ENCODE measurements at places on chromosomes 2 and 18.

- no peak for DNase-seq
Observed at GRCh38 chr18:35605686-35606417, 24.3 kb downstream of the GALNT1 start.

- no peak for DNase-seq
Observed at GRCh38 chr2:225479386-225479785, 79.9 kb downstream of the NYAP2 start.

GRCh38 chr18:42028247-42028832 lies 73.3 kb downstream of the PIK3C3 start:
- peak; percentile 4 for DNase-seq

DNA sequence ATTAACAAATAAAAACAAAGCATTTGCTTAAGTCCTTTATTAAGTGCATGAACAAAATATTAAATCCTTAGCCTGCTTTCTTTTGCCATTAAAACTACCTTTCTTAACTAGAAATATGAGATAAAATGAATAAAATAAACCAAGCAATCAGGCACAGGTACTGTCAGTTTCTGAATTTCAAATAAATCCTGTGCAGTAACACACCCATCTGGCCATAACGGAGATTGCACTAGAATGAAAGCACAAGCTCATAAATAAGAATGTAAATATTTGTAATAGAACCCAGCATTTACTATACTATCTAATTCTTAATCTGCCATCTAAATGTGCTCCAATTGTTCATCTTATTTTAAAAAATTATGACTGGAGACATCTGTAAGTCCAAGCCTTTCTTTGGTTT lies 31.9 kb downstream of the PRKRA start:
- no peak for DNase-seq

- no peak for DNase-seq
Observed at GRCh38 chr2:211014376-211014775, 458.0 kb downstream of the CPS1 start.

GRCh38 chr2:168712053-168712452 lies 90.4 kb upstream of the NOSTRIN start:
- DNase-seq: no peak

GRCh38 chr2:232417489-232417888 lies 10.8 kb downstream of the ALPG start:
- no peak for DNase-seq

GRCh38 chr18:72895548-72895947 lies 27.8 kb upstream of the NETO1 start:
- DNase-seq: no peak

DNA sequence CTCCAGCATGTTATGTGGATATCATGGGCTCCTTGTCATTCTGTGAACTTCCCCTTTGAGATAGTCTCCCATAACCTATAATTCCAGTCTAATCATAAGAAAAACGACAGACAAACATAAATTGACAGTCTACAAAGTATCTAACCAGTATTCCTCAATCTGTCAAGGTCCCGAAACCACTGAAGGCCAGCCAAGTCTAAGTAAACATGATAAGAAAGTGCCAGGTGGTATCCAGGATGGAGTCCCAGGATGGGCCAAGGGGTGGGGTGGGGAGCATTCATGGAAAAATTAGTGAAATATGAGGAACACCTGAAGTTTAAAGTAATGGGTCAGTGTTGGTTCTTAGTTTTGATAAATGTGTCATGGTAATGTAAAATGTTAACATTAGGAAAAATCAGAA lies 355.5 kb downstream of the DPP10 start:
- DNase-seq: no peak

- no peak for DNase-seq
Observed at GRCh38 chr2:46695283-46695682, 215.9 kb downstream of the TMEM247 start.

- no peak for DNase-seq
Observed at GRCh38 chr2:240323601-240324291, 111.7 kb upstream of the GPC1 start.

DNA sequence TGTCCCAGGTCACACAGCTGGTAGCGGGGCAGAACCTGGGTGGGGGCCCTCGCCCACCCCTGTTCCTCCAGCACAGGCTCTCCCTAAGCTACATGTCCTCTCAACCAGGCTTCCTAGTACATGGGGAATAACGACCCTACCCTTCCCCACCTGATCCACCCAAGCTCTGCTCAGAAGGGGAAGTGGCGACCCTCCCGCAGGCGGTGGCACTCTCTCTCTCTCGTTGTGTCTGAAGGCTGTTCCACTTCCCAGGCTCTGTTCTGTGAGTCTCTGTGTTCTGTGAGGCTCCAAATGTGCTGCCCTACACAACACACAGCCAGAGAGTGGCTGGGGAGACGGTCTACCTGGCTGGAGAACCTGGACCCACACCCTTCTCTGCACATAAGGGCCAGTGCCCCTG lies 135.8 kb downstream of the COPS8 start:
- no peak for DNase-seq

DNA sequence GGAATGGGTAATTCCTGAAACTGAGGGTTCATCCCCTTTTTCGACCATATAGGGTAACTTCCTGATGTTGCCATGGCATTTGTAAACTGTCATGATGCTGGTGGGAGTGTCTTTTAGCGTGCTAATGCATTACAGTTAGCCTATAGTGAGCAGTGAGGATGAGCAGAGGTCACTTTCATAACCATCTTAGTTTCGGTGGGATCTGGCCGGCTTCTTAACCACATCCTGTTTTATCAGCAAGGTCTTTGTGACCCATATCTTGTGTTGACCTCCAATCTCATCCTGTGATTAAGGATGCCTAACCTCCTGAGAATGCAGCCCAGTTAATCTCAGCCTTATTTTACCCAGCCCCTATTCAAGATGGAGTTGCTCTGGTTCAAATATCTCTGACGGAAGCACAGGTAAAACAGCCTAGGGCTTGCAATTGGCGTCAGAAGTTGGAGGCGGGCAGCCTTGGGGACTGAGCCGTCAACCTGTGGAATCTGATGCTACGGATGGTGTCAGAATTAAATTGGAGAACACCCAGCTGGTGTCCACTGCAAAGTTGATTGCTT lies 19.5 kb downstream of the RALBP1 start:
- DNase-seq: no peak

GRCh38 chr18:61282926-61283325 lies 50.3 kb upstream of the CDH20 start:
- no peak for DNase-seq

GRCh38 chr2:75564713-75565359 lies 4.1 kb upstream of the EVA1A start:
- DNase-seq: no peak

GRCh38 chr18:63031375-63031774 lies 288.2 kb downstream of the BCL2 start:
- DNase-seq: no peak

DNA sequence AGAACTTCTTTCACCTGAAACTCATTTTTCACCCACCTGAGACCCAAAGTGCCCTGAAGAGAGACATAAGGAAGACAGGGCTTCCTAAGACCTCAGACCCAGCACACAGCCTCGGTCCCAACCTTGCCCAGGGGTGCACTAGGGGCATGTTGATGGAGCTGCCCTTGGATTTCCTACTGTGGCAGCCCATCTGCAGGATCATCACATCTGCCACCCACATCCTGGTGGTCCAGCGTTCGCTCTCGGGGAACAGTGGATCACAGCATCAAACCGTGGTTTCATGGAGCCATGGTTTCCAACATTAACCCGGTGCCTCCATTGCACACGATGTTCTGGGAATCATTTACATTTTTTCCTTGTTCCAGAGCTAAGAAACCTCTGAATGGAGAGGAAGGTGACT lies 186.4 kb downstream of the TFCP2L1 start:
- no peak for DNase-seq

DNA sequence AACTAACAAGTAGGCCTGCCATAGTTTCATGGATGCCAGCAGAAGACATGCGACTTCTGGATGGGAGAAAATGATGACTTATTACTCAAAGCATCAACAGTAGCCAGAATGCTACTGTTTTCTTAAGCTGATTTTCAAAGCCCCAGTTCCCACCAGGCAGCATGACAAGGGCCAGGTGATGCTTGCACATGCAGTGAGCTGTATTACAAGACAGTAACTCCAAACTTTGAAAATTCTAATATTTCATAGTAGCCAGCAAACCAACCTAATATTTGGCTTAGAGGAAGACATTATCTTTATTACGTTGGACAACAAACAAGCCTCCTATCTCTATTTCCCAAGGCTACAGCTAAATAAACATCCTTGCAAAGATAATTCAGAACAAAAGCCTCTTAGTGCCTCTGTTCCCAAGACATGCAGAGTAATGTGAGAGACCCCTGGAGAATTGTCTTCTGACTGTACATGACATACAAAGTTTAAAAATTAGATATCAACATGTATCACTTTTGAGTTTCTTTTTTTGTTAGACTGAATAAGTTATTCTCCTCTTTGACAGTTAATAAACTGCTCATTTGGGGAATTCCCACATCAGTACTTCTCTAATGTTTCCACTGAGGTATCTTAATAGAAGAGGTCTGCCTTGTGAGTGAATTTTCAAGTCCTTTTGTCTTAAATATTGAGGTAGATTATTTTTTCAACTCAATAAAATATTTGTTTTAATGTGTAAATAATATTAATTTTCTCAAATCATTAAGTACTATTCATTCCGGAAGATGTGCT lies 367.6 kb upstream of the CWC22 start:
- no peak for DNase-seq

DNA sequence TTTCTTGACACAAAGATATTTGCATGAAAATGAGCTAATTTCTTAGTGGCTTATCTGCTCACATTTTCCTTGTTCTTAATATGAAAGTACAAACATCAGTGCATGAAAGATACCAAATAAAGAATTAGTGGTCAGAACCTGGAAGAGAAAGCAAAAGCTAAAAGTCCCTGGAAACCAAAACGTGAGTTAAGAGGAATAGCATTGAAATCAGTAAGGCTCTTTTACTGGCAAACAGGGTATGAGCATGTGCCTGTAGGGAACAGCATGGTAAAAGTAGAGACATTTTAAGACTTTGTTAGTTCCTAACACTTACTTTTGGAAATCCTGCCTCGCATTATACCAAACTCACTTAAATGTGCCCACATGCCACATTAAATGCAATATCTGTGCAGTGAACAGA lies 31.9 kb upstream of the CWC22 start:
- no peak for DNase-seq

DNA sequence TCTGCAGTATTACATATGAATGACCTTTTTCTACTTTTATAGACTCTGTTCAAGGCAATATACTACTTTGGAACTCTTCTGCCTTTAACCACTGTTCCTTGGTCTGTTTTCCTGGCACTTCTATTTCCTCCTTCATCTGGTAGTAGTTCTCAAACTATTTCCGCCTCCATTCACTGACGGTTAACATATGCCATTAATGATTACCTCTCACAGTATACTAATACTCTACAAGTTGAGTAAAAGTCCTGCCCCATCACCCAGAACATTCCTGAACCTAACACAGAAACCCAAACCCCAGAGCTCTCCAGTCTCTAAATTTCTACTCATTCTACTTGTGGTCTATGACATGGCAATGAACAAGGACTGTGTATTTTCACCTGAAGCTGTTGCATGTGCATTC lies 4.5 kb downstream of the GFPT1 start:
- DNase-seq: no peak

DNA sequence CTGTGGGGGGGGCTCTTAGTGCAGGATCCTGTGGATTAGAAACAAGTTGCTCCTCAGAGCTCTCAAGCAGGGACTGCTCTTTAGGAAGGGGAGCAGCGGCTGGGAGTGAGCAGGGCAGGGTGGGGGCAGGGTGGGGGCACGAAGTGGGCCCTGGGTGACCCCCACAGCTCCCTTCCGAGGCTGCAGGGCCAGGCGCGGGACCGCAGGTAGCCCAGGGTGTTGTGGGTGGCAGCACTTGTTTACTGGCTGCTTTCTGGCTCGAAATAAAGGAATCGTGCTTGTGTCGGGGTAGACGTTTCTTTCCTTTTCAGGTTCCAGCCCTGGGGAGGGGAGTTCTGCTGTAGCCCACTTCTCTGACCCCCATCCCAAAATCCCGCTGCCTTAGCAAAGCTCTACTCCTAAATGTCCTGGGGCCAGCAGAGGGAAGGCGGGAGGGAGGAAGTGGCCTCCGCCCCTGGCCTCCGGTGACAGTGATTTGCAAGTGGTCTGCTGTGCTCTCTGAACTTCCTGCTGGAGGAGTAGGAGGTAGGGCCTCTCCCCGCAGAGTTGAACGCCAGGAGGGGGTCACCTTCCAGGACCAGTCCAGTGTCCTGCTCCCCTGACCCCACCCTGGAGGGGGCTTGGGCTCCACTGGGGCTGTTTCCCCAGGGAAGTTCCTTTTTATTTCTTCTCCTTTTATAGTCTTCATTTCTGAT lies 8.3 kb downstream of the NEU4 start:
- DNase-seq: no peak

DNA sequence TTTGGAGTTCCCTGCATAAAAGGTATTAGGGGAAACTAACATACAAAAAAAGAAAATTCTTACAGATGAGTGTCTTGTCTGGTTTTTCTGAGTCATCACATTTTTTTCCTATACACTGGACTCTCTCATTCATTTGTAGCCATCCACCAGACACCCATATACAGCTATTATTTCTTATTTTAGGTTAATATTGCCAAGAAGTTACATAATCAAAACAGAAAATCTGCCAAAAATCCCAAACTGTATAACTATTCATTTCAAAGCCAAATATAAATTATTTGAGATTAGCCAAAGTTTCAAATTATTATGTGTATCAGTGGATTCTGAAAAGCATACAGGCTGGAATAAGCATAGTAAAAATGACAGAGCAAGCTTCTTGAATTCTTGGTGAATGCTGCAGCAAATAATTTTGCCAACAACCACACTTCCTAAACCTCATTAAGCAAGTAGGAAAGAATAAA lies 191.2 kb downstream of the NCKAP5 start:
- no peak for DNase-seq

DNA sequence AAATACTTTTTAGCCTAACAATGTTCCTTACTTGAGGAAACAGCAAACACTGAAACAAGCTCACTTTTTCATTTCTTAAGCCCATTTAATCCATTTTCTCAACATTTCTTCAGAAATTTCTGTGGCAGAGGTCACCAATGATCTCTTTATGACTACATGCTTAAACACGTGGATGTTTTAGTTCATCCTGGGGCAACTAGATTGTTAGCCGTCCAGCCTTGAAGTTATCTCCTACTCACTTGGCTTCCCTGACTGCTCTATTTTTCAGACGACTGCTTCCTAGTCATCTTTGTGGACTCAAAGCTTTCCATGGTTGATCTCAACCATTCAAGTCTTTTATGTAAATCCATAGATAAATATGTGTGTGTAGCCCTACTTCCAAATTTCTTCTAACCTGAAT lies 24.1 kb downstream of the CD302 start:
- DNase-seq: no peak

- DNase-seq: no peak
Observed at GRCh38 chr2:44616667-44617155, 255.0 kb downstream of the CAMKMT start.

DNA sequence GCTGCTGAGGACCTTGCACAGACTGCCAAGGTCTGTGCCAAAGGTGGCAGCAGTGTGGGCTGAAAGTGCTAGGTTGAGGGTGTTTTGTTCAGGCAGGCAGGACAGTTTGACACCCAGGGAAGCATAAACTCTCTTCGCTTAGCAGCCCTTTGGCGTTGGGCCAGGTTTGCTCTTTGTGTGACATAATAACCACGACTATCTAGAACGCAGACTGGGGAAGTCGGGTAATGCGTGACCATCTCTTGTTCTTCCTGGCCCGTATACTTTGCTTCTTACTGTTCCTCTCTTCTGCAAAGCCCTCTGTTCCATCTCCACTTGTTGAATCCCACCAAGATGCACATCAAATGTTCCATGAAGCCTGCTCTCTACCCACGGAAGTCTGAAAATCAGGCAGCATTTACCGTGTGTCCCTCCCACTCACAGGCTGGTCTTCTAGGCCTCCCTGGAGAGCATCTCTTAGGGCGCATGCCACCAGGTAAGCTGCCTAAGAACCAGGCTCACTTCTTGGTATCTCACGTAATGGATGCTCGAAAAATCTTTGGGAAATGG lies 96.7 kb upstream of the LMAN1 start:
- no peak for DNase-seq
